Stimulated activated naive CD4-positive, alpha-beta T cell treated with Interleukin-2 at 50 U/mL for 16 hours (primary cell): ENCODE measurements at places on chromosomes 1 and 21.

- DNase-seq = no peak
Measured at GRCh38 chr1:192080684-192081083, 77.6 kb upstream of the RGS18 start.

GRCh38 chr1:111961773-111962565 lies 27.5 kb downstream of the KCND3 start:
- no peak for DNase-seq

DNA sequence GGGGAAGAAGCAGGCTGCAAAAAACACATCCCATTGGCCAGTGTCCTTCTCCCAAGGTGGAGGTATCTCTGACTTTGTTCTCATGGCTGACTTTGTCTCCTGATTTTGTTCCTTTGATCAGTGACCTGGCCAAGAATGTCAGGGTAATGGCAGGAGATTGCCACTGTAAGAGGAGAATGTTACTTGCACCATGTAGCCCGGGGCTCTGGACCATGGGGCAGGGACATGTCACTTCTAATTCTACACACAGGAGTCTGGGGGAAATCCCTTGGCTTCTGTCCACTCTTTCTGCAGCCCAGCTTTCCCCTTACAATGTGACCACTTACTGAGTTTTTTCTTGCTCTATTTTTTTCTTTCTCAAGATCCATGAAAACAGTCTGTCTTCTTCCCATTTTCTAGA lies 87.7 kb upstream of the LRRN2 start:
- DNase-seq = no peak

- DNase-seq = peak; percentile 48
Measured at GRCh38 chr1:23624440-23624839, 65.1 kb upstream of the ID3 start.

DNA sequence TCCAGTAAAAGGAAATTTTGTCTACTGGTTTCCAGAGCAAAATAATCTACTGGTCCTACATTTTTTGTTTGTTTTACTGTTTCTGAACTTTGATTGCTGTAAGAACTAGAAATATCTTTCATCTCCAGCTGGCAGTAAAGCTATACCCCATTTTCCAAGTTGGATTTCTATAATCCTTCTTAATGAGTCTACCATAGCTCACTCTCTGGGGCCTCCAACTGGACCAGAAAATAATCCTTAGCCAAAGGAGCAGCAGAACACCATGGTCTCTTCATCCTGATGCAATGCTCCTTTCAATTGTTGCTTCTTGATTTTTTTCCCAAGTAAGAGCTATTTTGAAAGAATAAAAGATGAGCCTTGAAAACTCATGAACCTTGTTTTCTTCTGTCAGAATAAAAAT lies 110.0 kb upstream of the COL11A1 start:
- no peak for DNase-seq

DNA sequence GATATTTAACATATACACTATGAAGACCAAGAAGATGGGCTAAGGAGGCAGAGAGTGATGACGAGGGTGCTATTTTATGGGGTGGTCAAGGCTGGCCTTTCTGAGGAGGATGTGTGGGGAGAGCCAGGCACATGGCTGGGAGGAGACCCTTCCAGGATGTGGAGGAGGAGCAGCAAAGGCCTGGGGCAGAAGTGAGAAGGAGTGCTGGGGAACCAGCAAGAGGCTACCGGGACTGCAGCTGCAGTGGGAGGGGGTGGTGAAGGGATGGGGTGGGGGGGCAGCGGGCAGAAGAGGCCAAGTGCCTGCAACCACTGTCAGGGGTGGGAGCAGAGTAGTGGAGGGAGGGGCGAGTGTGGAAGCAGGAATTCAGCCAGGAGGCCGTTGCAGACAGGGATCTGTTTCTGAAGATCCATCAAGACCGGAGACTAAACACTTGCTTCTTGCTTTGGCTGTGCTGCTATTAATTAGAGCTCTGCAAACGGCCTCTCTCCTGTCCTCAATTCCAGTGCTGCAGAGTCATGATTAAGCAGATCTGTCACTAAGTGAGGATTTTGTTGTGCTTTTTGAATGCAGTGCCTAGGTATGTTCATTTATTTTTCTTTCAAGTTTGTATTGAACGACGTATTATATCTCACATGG lies 89.9 kb downstream of the IER5 start:
- no peak for DNase-seq

DNA sequence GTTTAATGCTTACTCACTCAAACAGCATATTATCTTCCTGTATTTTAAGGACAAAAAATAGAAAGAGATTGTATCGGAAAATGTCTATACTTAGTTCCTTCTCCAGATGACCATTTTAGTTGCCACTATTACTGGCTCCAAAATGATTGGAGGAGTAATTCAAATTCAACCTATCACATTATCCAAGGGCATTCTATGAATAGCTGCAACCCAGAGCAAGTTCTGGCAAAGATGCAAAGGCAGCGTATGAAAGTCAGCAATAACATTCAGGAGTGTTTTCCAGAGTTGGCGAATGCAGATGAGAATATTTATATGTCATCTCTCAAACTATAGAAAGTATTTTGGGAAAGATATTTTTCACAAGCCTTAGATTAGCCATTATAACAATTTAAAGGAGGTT lies 389.8 kb upstream of the ADGRL2 start:
- no peak for DNase-seq

GRCh38 chr1:68359045-68359444 lies 90.7 kb downstream of the RPE65 start:
- no peak for DNase-seq

GRCh38 chr1:33036051-33036525 lies 595 bp downstream of the AK2 start:
- DNase-seq = no peak

DNA sequence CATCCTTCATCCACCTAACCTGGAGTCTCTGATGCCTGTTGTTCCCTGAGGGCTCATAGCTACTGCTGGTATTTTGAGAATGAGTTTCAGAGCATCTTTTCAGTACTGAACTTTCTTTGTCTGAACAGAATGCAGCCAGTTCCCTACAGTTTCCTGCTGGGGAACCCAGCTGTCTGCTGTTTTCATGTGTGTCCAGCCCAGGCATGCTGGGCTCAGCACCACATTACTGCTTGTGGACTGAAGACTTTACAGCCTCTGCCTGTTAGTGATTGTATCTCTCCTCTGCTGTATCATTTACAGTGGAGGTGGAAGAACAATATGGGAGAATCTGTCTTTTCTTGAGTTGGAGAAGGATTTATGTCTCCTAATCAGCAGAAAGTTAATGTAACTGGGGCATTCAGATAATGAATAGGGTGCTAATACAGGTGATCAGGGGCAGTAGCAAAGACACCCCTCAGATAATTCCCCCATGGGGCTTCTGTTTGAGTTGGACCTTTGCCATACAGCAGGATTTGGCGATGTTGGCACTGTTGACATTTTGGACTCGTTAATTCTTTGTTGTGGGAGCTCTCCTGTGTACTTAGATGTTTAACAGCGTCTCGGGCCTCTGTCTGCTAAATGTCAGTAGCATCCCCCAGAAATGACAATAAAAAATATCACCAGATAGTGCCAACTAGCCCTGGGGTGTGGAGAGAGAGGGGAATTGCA lies 207.7 kb downstream of the HHAT start:
- no peak for DNase-seq

DNA sequence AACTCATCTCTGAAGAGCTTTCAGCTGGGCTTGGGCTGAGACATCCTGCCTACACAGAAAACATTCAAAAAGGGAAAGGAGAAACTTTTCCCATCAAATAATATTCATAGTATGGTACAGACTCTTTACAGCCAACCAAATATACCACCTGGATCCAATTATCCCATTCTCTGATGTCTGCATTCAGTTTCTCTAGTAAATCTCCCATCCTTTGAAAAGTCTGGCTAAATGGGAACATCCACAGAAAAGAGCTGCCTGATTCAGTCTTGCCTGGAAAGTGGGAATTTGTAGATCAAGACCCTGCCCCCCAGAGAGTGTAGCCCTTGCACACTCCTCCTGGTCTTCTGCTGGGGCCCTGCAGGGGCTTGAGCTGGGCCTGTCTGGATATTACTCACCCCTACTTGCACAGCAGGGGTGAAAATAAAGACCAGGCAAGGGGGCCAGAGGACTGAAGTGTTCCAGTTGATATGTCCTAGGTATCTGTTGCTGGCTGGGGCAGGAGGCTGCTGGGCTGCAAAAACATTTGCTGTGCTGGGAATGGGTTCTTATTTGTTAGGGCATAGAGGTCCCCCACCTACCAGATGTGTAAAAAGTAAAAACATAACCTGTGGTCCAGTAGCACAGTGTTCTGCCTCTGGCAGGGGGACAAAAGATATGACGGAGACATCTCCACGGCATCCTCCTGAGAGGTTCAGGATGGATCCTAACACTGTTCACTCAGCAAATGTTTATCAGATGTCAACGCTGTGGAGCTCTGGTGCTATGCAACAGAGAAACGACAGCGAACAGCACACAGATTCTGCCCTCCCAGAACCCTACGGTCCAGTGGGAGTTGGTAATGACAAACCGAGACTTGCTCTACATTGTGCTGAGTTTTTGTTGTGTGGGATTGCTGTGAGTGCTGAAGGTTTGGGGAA lies 140.3 kb downstream of the PLXNA2 start:
- DNase-seq = no peak

DNA sequence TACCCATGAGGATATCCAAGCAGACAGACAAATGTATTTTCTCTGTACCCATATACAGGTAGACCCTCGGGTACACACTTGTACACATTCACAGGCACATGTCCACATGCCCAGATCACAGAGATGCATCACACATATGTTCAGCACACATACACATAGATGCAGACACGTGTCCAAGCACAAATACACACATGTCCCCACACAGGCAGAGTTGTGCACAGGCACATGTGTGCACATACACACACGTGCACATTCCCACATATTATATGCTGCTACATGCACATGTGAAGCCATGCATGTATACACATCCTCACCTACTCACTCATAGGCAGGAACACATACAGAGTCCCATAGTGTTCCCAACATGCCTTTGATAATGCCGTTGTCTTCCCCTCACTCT lies 219.5 kb downstream of the GRIK3 start:
- no peak for DNase-seq

- no peak for DNase-seq
Measured at GRCh38 chr1:197865809-197866208, 36.6 kb upstream of the C1orf53 start.

DNA sequence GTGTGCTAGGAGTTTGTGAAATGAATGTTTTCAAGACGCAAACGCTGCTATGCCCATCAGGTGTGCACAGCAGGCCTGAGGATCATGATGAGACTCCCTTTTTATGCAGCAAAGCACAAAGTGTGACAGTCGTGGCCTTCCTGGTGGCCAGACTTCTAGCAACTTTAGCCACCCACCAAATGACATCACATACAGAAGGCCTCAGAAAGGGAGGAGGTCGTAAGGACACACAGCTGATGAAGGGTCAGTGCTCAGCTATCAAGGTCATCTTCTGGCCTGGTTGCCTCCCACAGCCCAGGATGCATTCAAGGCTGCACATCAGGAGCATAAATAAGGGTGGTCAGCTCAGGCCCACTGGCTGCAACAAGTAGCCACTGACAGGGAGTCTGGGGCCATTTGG lies 36.6 kb downstream of the BMP8A start:
- no peak for DNase-seq

- DNase-seq = no peak
Measured at GRCh38 chr1:40769815-40770214, 13.8 kb upstream of the KCNQ4 start.

DNA sequence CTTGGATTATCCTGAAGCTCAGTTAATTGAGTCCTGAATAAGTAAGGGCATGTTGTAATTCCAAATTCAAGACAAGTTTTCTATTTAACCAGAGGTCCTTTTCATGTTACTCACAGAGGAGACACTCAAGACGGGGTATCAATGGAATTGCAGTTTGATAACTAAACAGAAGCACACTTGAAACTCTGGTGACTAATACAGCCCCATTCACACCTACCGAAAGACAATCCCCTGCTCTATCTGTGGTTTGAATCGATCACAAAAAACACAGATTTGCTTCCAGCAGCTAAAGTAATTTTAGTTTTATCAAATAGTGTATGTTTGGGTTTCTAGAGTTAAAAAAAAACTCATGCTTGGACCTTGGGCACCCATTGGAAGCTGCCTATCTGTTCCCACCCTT lies 60.4 kb downstream of the TEX35 start:
- DNase-seq = no peak

GRCh38 chr1:187476671-187477070 lies 647.9 kb downstream of the PLA2G4A start:
- no peak for DNase-seq

- no peak for DNase-seq
Measured at GRCh38 chr1:110205591-110206155, 4.4 kb upstream of the KCNC4 start.

GRCh38 chr1:224189561-224189960 lies 6.5 kb downstream of the DEGS1 start:
- DNase-seq = no peak

GRCh38 chr1:200423235-200423634 lies 13.4 kb upstream of the ZNF281 start:
- DNase-seq = no peak

DNA sequence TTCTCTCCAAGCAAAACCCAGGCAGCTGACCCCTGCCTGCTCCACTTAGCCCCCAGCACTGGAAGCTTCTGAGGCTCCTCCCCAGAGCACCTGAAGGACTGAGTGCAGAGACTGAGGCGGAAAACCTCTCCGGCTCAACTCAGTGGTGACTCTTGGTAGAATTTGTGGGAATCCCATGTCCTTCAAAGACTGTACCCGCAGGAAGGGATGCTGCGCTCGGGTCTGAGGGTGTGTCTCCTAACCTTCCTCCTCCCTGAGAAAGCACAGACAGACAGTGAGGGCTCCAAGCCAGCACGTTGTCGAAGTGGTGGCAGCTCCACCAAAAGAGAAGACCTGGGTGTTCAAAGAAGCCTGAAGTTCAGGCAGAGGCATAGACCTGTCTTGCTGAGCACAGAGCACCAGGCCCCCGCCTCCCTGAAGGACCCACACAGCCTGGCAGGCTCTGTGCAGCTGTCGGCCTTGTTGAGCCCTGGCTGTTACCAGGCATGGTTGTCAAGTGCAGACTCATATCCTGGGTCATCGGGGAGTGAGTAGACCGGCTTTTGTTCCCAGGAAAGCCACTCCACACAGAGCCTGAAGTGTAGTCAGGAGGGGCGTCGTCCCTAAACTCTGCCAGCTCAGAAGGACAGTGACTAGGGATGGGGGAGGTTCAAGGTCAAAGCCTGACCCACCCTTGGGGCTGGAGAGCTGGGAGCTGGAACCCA lies 36.7 kb downstream of the CSMD2 start:
- no peak for DNase-seq

DNA sequence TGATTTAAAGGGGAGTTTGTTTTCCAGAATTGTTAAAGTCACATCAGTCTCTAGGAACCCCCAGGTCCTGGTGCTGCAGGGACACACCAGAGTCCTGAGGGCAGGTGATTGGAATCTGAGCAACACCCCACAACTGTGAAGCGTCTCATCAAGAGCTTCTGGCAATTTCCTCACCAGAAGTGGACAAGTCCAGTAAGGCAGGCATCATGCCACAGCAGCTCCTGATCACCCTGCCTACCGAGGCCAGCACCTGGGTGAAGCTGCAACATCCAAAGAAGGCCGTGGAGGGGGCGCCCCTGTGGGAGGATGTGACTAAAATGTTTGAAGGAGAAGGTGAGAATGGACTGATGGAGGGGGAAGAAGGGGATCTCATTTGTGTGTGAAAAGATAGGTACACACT lies 2.1 kb downstream of the ZFP69 start:
- no peak for DNase-seq

GRCh38 chr1:15424146-15424667 lies 14.0 kb upstream of the CTRC start:
- DNase-seq = no peak
